ENCODE measurements at places on chromosomes 13 and 19. TPM values are rescaled to one million over a fixed set of nuclear protein-coding genes. Genes with fewer than 3 reads are reported as not detected.

LIN7B gene
- 4.8 TPM for total RNA-seq

F10 gene
- 8.7 TPM for total RNA-seq

GRCh38 chr19:51784922-51785690, 9.9 kb upstream of the FPR3 start:
- DNase-seq = peak; percentile 96

DNA sequence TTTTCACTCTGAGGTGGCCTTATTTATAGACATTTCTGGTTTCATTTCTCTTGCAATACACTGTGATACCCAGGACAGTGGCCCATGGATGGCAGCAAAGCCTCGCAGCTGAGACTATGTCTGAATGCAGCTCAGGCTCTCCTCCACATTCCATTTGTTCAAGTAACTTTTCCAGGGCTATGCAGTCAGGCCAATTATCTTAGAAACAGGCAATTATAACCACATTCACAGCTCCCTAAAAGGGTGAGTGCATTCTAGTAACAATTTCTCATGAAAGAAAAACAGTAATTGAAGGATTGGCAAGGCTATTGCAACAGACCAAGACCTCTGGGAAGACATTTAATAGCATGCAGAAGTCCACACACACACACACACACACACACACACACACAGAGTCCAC, 264.0 kb downstream of the TBC1D4 start:
- DNase-seq = peak; percentile 26

GRCh38 chr13:29903543-29903942, 53.1 kb upstream of the UBL3 start:
- DNase-seq = no peak

ADAMTS10 gene
- total RNA-seq = 19.3 TPM

DNA sequence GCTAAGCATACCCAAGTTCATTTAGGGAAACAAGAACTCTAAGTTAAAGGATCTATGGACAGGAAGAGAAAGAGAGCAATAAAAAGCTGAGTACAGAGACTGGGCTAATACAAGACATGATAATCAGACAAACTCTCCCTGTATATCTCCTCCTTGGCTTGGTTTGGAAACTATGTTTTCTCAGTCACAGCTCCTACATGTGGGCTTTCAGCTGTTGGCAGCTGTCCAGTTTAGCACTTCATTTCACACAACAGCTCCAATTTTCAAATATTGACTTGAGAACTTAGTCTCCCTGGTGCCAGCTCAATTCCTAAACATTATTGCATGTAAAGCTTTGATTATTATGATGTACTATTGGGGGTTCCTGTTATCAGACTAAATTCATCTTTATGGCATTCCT, 222.8 kb upstream of the OBI1 start:
- DNase-seq = no peak

DNA sequence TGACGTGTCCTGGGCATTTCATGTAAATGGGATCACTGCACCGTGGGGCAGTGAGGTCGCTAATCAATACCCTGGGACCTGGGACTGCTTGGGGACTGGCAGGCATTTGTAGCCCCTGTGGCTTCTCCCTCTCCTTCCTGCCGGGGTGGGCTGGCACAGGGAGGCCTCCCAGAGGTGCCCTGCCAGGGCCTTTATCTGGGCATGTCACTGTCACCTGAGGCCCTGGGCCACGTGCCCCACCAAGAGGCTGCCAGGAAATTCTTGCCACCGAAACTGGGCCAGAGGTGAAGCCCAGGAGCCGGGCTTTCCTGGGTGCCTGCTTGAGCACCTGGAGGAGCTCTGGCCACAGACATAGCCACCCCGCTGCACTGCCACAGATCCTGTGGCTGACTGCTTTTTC, 1.8 kb upstream of the NMRK2 start:
- no peak for DNase-seq

GRCh38 chr19:869245-870177, 10.0 kb downstream of the CFD start:
- peak; percentile 97 for DNase-seq

DNA sequence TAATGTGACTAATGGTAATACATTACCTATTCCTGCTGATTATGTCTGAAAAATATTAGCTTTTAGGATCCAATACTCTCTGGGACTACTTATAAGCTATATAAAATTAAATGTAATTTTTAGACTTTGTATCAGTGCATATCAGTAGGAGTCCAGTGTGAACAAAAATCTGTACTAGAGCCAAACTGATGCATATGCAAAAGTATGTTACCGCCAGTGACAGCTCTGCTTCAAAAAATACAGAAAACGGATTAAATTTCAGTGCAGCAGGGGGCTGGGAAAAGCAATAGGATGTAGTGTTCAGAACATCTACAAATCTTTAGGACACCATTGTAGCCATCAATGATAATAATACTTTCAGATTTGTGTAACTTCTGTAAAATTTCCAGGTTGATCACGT, 385.5 kb downstream of the DACH1 start:
- no peak for DNase-seq

DNA sequence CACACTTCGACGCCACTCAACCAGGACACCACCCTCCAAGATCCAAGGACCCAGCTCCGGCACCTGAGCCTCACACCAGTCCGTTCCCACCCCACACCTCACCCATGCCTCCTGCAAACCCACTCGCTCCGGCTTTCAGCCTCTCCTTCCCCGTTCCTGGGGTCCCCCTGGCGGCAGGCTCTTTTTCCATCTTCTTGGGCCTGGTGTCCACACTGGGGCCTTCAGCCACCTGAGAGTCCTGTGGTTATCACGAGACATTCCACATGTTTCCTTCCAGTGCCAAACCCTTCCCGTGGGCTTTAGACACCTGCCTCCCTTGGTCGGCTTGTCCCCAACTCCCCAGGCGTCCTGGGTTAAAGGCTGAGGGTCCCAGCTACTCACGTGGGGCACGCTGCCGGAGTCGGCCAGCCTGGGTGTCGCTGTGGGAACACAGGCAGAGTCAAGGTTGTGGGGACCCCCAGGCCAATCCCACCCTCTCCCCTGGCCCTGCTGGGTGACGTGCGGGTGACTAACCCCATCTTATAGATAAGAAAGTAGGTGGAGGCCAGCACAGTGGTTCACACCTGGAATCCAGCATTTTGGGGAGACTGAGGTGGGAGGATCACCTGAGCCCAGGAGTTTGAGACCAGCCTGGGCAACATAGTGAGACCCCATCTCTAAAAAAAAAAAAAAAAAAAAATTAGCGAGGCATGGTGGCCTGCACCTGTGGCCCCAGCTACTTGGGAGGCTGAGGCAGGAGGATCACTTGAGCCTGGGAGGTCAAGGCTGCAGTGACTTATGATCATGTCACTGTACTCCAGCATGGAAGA, 1.9 kb downstream of the JSRP1 start:
- no peak for DNase-seq

DNA sequence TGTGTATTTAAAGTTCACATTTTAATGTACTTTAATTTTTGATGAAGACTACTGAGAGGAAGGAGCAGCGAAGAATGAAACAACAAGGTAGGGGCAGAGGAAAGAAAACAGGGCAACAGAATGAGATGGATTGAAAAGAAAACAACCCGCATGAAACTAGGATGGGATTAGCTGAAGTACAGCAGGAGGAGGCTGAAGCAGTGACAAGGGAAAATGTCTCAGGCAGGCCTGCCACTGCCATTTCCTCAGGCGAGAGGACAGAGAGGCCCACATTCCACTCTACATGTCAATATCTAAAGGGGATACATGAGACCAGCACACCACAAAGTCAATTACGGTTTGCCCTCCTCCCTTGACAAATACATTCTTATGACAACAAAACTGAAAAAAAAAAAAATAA, 1703.2 kb downstream of the EFNB2 start:
- DNase-seq = no peak

GRCh38 chr19:40144151-40144550, 47.1 kb upstream of the MAP3K10 start:
- DNase-seq = no peak

TIMM29 gene
- 41.0 TPM for total RNA-seq

ZSWIM9 gene
- total RNA-seq = 2.9 TPM

DNA sequence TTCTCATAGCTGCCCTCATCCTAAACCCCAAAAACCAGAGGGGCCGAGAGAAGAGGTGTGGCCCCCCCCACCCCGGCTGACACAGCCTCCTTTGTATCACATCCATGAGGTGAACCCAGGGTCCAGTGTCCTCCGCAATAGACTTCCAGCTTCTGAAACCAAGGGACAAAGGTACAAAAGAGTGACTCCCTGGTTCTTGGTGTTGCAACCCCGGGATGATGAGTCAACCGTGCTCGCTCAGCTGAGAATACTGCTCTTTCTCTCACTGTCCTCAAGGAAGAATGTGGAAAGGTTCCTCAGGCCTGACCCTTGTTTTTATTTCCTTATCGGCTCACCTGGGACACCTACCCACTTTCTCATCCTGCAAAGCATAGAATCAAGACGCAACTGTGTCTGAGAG, 5.5 kb downstream of the SLC15A1 start:
- peak; percentile 29 for DNase-seq

GRCh38 chr13:92259523-92259922, 861.1 kb downstream of the GPC5 start:
- DNase-seq = no peak

TRPC4 gene
- total RNA-seq = 28.3 TPM

DNA sequence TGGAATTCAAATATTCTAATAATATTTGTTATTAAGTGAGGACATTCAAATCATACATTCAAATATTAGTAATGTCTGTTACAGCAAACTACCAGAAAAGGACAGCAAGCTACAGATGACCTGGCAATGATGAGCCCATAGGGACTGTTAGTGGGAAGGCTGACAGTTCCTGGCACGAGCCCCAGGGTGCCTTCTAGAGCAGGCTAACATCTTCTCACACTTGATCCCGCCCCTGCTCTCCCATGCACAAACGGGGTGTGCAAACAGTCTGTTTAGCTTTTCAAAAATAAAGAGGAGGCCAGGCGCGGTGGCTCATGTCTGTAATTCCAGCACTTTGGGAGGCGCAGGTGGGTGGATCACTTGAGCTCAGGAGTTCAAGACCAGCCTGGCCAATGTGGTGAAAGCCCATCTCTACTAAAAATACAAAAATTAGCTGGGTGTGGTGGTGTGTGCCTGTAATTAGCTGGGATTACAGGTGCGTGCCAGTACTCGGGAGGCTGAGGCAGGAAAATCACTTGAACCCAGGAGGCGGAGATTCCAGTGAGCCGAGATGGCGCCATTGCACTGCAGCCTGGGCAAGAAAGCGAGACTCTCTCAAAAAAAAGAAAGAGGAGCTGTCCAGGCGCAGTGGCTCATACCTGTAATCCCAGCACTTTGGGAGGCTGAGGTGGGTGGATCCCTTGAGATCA, 9.6 kb upstream of the GARRE1 start:
- DNase-seq = peak; percentile 35

GRCh38 chr13:30882026-30882850, 23.8 kb upstream of the MEDAG start:
- DNase-seq = no peak

- no peak for DNase-seq
Measured at GRCh38 chr19:6773323-6773931, 919 bp downstream of the VAV1 start.

- DNase-seq = peak; percentile 0
Measured at GRCh38 chr19:28940751-28941500, 272.0 kb downstream of the UQCRFS1 start.

- DNase-seq = no peak
Measured at GRCh38 chr13:74338341-74338740, 204.1 kb upstream of the KLF12 start.

DNA sequence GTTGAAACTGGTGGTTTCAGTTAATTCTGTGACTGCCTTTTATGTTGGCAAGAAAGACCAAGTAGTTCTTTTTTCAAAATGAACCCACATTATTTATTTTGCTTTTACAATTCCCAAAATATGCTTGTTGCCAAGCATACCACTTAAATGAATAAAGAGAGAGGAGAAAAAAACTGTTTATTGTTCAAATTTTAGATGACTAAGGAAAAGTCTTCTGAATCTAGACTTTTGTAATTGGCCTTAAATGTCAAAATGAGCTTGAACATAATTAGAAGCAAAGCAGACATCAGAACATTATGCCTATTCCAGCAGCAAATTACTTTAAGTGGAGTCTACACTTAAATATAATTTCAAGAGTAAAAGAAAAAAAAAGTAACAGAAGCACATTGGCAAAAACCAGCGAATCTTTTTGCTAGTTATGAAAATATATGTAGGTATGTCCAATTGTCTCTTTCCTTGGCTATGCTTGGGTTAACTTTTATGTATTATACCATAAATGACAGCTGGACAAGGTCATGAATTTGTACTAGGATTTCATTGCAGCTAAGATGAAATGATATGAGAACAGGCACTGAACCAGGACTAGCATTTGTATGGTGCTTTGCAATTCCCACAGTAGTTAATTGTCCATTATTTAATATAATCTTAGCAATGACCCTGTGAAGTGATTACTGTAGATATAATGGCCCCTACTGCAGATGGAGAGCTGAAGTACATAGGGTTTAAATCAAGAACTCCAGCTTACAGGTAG, 211.9 kb downstream of the NALCN start:
- DNase-seq = peak; percentile 4

GRCh38 chr13:52670726-52671125, 18.1 kb downstream of the SUGT1 start:
- DNase-seq = no peak

PPP1R13L gene
- 5.6 TPM for total RNA-seq

- no peak for DNase-seq
Measured at GRCh38 chr13:20713751-20714150, 10.3 kb downstream of the IL17D start.

GRCh38 chr19:48683349-48683748, 10.5 kb upstream of the NTN5 start:
- DNase-seq = peak; percentile 67

- no peak for DNase-seq
Measured at GRCh38 chr19:23597661-23598060, 89.4 kb downstream of the ZNF675 start.

DNA sequence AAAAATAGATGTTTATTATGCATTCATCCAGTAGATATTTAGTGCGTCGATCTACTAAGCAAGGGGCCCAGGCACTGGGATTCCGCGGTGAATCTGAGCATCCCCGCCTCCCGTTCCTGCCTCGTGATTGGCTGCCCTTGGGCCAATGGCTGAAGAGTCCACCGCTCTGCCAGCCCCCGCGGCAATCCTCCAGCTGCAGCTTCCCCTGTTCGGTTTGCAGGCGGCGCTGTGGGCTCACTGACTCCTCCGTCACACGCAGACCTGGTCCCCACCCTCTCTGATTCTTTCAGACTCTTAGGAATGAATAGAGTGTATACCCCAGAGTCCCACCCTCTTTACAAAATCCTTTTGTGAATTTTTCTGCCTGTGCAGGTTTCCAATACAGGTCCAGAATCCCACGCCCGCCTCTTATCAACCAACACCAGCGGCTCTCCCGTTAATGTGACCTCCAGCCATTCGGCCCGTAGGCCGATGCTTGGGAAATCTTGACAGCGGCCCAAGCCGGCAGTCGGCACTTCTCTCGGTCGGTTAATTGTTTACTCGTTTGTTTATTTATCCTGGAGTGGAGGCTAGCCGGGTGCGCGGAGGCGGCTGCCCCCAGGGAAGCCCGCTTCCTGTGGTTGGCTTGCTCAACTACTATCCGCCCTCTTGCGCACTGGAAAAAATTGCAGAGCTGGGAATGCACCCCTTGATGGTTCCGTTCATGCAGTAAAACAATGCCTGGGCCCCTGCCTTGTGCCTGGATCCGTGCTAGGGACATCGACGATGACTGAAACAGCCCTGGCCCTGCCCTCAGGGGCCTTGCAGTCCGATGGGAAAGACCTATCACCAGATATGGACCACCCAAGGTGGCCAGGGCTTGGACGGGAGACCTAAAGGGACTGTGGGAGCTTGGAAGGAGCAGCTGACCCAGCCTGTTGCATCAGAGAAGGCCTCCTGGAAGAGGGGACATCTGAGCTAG, 4.5 kb upstream of the ARHGAP35 start:
- DNase-seq = peak; percentile 96

FREM2 gene
- not detected for total RNA-seq

CYP2A6 gene
- total RNA-seq = not detected

- no peak for DNase-seq
Measured at GRCh38 chr19:58372311-58373133, 8.3 kb downstream of the ZNF837 start.

Measured in fibroblast of villous mesenchyme (primary cell).